ENCODE measurements at places on chromosomes 7 and 10.

DNA sequence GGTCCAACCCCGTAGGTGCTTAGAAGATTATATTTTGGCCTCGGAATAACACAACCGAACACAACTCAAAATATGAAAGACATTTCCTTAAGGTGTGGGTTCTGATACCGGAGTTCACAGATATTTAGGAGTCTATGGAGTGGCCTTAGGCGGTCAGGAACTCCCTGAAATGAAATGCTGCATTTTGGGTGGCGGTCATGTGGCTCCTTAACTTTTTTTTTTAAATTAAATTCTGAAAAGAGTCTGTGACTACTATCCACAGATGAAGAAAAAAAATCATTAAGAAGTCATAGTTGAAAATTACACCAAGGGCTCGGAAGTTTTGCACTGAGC lies 290.9 kb upstream of the NFE2L3 start:
- DNase-seq: no peak

GRCh38 chr10:76918106-76918505 lies 719.5 kb downstream of the KCNMA1 start:
- DNase-seq: no peak

GRCh38 chr10:122279725-122280141 lies 8.6 kb downstream of the BTBD16 start:
- DNase-seq: peak; percentile 63

GRCh38 chr10:80133206-80133605 lies 676 bp downstream of the PLAC9 start:
- no peak for DNase-seq

All from cardiac muscle cell (in vitro differentiated cells and primary cell).